Activated CD4-positive, CD25-positive, alpha-beta regulatory T cell treated with anti-CD3 and anti-CD28 coated beads, Interleukin-2, amount 50 U/mL, for 24 hours (primary cell): ENCODE measurements at places on chromosomes 16 and 17.

DNA sequence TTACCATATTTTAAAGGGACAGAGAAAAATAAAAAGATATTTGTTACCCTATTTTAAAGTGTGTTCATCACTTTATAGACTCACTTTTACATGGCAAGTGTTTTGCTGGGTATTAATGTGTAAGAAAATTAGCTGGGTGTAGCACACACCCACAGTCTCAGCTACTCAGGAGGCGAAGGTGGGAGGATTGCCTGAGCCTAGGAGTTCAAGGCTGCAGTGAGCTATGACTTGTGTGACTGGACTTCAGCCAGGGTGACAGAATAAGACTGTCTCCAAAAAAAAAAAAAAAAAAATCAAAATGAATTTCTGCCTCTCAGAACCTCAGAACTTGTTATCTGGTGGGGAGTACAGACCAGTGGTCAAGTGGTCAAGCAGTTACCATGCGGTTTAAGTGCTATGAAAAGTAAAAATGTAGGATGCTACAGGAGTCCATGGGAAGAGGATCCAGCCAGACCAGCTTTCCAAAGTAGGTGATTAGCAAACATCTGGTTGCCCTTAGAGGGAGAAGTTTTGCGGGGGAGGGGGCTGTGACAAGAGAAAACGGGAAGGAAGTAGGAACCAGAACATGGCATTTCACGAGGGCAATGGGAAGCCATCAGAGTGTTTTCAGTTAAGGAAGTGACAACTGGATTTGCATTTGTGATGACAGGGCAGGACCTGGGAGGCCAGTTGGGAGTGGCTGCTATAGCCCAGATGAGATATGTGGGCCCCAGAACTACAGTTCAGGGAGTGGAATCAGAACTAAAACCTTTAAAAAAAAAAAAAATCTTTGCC, 13.9 kb downstream of the CNEP1R1 start:
- ATAC-seq, result no peak

DNA sequence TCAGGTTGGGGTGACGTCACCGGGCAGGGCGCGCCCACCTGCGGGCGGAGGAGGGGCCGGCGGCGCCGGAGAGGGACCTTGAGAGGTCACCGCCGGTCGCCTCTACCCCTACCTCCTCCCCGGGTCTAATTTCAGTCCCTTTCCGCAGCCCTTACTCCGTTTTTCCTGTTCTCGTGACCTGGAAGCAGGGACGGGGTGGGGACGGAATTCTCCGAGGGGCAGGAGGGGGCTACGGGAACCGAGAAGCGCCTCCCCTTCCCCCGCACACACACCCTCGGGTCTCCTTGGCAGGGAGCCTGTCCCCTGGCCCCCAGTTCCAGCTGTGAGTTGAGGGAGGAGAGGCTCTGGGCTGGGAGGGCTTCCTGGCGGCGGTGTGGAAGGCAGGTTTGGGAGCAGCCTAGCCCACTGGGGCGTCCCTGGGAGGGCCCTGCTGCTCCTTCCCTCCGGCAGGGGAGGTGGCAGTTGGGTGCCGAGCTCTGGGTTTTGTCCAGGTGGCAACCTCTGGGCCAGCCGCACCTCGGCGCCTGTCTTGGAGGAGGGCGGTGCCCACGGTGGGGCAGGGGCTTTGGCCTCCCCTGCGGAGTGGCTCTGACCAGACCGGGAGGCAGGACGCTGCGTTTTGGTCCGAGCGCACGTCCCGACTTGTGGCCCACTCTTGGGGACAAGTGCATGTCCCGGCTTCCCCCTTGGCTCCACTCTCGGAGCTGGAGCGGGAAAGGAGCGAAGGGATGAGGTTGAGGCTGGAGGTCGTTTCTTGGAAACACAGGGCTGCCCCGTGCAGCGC, 773 bp downstream of the SYNGR3 start:
- no peak for ATAC-seq

- no peak for ATAC-seq
Observed at GRCh38 chr17:63125987-63126386, 160.0 kb downstream of the TANC2 start.

- ATAC-seq, result no peak
Observed at GRCh38 chr16:17230932-17231581, 239.7 kb downstream of the XYLT1 start.

- no peak for ATAC-seq
Observed at GRCh38 chr16:30028438-30029076, 2.5 kb downstream of the TLCD3B start.

DNA sequence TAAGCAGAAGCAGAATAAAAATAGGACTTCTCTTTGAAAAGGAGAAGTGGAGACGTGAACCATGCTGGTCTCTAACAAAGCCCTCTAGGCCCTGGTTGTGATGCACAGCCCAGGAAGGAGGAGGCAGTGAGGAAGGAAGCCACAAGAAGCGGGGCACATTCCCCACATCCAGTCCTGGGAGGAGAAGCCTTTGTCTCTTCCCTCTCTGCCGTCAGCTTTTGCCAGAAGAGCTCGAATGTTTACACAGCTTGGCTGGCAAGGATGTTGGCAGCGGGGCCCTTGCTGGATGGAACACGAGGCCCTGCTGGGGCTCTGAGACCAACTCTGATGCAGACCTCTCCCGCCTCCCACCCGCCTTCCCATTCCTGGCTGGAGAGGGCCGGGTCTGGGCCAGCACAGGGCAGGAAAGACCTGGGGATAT, 91.3 kb downstream of the MAF start:
- no peak for ATAC-seq

- no peak for ATAC-seq
Observed at GRCh38 chr16:7452090-7452489, 119.4 kb downstream of the RBFOX1 start.

- no peak for ATAC-seq
Observed at GRCh38 chr16:31371008-31371407, 16.0 kb downstream of the ITGAX start.
